ENCODE measurements at places on chromosomes 5 and 9.

- no peak for DNase-seq
Measured at GRCh38 chr5:149802008-149802680, 72.0 kb downstream of the PPARGC1B start.

- DNase-seq, result no peak
Measured at GRCh38 chr5:179121667-179122111, 61.5 kb downstream of the ZNF354C start.

- no peak for DNase-seq
Measured at GRCh38 chr9:128729302-128729701, 5.4 kb upstream of the ZDHHC12 start.

GRCh38 chr9:127909839-127910273 is 7.0 kb downstream of the ST6GALNAC4 start:
- no peak for DNase-seq

DNA sequence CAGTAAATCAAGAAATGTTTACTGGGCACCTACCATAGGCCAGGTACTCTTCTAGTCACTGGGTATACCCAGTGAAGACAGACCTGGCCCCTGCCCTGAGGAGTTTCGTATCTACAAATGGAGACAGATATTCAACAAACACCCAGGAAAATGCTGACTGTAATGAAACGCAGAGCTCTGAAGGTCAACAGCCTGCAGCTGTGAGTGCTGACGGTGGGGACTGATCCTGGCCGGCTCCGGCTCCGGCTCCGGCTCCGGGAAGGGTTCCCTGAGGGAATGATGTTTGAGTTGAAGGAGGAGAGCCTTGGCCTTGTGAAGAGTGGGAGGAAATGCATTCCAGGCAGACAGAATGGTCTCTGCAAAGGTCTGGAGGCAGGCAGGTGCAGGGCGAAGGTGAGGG is 23.1 kb downstream of the FGFR4 start:
- DNase-seq, result no peak

DNA sequence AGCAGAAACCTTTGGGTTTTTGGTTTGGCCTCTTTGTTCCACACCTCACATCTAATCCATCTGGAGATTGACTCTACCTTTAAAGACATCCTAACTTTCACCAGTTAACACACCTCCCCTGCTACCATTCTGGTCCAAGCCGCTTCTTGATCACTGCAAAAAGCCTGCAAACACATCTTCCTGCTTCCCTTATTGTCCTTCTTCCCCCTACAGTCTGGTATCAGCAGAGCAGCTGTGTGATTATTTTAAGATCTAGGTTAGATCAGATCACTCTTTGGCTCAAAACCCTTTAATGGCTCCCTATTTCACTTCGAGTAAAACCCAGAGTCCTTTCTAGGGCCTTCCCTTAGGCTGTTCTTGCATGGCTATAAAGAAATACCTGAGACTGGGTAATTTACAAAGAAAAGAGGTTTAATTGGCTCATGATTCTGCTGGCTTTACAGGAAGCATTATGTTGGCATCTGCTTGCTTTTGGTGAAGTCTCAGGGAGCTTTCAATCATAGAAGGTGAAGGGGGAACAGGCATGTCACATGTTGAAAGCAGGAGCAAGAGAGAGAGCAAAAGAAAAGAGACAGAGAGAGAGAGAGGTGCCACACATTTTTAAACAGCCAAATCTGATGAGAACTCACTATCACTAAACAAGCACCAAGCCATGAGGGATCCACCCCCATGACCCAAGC is 1.5 kb upstream of the TEX10 start:
- no peak for DNase-seq

DNA sequence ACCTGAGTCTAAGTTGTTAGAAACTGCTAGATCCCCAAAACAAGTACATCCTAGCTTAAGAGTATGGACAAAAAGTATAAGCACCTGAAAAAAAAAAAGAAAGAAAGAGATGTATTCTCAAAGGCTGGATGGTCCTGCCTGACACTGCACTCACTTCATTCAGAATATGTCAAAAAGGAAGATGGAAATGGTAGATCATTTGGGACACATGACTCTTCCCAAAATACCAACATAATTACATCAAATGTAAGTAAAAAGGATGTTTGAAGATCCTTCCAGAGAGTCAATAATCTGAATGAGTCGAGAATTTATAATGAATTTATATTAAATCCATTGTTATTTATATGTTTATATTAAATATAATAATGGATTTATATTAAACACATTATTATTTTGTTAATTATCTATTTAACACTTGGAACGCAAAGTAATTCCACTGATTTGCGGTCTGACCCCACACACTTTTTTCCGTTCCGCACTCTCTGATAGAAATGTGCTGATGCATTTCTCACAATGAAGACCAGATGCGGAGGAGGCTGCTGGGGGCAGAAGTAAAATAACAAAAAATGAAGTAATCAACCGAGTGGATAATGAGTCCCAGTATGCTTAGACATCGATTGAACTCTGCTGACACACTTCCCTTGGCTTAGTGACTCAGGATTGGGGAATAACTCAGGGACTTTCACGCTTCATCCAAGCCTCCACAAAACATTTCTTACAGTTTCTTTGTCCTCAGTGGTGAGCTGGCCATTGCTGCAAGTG is 201.2 kb downstream of the ADAMTS12 start:
- no peak for DNase-seq

DNA sequence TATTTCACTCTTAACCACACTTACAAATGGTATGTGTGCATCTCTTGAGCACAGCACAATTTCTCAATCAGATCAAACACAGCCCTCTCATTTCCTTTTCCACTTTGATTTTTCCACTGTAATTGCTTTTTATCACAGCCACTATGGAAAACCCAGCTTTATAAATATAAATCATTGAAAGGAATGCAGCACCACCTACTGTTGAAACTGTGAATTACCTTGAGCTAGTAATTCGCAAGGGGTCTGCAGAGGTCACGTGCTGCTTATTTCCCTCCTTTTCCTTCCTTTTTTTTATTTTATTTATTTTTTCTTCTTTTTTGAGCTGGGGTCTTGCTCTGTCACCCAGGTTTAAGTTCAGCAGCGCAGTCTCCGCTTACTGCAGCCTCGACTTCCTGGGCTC is 76.9 kb downstream of the CDH6 start:
- no peak for DNase-seq

- DNase-seq, result no peak
Measured at GRCh38 chr5:138083702-138084101, at the start of gene WNT8A. Gene WNT8A, plus strand, starts transcription at chr5:138084033. Its CDS starts 95 bp downstream, at chr5:138084128.

GRCh38 chr5:170633235-170634081 is 129.6 kb downstream of the KCNIP1 start:
- DNase-seq, result no peak

Data from activated CD4-positive, alpha-beta T cell treated with anti-CD3 and anti-CD28 coated beads, Interleukin-2, amount 50 U/mL, for 1 hour (primary cell).